ENCODE measurements at places on chromosomes 7 and 10.

DNA sequence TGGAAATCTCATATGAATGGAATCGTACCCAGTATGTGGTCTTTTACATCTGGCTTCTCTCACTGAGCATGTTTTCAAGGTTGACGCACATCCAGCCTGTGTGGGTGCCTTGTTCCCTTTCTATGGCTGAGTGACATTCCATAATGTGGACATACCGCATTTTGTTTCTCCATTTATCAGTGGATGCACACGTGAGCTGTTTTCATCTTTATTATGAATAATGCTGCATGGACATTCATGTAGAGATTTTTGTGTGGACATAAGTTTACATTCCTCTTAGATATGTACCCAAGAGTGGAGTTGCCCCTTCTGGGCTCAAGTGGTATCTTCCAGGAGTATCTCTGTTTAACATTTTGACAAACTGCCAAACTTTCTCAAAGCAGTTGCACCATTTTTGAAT, 1.3 kb upstream of the SCART1 start:
- DNase-seq = no peak

- no peak for DNase-seq
These were observed 587.8 kb downstream of the IPMK start for GRCh38 chr10:57679916-57680315.

- DNase-seq = no peak
These were observed 409.0 kb upstream of the MGMT start for GRCh38 chr10:129057856-129058663.

DNA sequence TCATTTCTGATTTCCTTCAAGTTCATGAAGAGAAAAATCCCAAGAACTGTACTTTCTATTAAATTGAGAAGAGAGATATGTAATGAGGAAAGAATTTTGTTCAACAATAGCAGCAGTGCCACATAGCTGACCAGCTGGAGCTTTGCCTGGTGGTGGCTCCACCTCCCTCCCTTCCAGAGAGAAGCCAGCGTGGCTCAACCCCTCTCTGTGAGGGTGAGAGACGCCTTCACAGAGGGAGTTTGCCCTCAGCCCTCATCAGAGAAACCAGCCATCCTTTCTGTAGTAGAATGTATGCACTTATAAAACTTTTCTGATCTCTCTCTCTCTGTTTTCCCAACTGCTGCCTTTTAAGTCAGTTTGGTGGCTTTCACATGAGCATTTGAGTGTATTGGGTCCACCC, 20.5 kb upstream of the COL1A2 start:
- DNase-seq = peak; percentile 90

GRCh38 chr7:118629898-118630438, 405.5 kb downstream of the ANKRD7 start:
- no peak for DNase-seq

- DNase-seq = no peak
These were observed 622 bp downstream of the DYNC1I1 start for GRCh38 chr7:95772771-95773581.

- no peak for DNase-seq
These were observed 155.0 kb downstream of the RTKN2 start for GRCh38 chr10:62113680-62114079.
